ENCODE measurements at places on chromosomes 3 and 15.
A peak's percentile ranks its signal among the peaks of the same experiment; 100 is the strongest.

GRCh38 chr15:101108461-101108775, 143.4 kb downstream of the CHSY1 start:
- DNase-seq, result no peak

GRCh38 chr3:116394365-116394764, 50.9 kb downstream of the LSAMP start:
- no peak for DNase-seq

GRCh38 chr15:84658080-84658787, at the start of gene NMB:
Gene NMB (minus strand): TSS chr15:84658199. CDS start chr15:84658152, 47 bp downstream.
- peak; percentile 84 for DNase-seq

GRCh38 chr3:119579366-119580066, at the start of gene ADPRH:
Gene ADPRH (plus strand): TSS chr3:119579492. CDS start chr3:119582170, 2,678 bp downstream.
- DNase-seq, result peak; percentile 61

DNA sequence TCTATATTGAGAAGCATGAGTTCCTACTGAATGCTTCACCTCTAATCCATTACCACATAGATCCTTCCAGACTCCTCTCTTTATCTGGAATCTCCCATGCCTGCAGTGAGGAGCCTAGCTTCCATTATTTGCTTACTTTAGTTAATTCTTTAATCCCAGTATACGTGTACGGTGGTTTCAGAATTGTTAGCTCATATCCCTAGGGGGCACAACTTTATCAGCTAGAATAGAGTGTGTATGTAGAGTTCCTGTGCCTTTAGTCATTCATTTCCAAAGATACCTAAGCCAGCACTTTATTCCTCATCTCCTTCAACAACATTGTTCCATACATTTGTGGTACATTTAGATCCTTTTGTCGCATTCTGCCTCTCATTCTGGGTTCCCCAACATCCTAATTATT, 226.0 kb downstream of the TJP1 start:
- DNase-seq, result no peak

DNA sequence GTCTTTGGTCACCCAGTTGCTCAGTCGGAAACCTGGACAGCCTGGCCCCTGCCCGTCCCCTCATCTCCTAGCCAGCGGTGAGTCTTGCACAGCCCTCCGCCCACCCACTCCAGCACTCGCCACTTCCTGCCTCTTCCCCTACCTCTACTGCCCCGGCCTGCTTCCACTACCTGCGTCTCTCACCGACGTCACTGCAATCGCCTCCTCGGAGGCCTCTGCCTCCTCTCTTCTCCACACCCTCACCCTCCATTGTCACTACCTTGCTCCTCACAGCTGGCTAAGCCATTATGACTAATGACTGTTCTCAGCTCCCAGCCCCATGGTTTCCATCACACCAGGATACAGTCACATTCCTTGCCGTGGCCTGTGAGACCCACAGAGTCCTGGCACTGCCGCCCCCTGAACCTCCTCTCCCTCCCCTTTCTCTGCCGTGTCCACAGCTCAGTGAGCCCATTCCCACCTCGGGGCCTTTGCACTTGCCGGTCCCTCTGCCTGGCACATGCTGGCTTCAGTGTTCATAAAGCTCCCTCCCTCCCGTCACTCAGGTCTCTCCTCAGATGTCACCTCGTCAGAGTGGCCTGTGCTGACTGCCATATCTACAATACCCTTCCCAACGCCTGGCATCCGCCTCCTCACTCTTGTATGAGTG, 104.8 kb downstream of the FBLN2 start:
- no peak for DNase-seq

DNA sequence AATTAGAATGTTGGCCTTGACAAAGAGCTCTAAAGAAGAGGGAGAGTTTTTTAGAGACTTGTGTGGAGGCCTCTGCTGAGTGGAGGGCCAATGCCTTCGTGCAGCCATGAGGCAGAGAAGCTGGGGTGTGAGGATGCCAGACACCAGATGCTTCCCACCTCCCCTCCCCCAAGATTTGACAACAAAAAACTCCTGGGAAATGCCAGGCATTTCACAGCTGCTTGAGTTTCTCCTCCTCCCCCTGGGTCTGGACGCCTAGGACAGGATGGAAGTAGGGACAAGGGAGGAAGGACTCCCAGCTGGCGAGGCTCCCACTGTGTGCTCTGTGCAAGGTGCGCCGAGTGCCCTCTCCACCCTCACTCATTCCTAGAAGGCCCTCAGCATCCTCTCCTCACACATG, 20.1 kb downstream of the TGM4 start:
- DNase-seq, result no peak

GRCh38 chr3:40079203-40079846, 230.2 kb upstream of the EIF1B start:
- DNase-seq, result no peak

- no peak for DNase-seq
Observed at GRCh38 chr15:38424101-38424552, 29.8 kb upstream of the FAM98B start.

GRCh38 chr15:75542386-75542797, 36.7 kb downstream of the PTPN9 start:
- no peak for DNase-seq

GRCh38 chr3:57154470-57155309, 10.5 kb downstream of the IL17RD start:
- no peak for DNase-seq

DNA sequence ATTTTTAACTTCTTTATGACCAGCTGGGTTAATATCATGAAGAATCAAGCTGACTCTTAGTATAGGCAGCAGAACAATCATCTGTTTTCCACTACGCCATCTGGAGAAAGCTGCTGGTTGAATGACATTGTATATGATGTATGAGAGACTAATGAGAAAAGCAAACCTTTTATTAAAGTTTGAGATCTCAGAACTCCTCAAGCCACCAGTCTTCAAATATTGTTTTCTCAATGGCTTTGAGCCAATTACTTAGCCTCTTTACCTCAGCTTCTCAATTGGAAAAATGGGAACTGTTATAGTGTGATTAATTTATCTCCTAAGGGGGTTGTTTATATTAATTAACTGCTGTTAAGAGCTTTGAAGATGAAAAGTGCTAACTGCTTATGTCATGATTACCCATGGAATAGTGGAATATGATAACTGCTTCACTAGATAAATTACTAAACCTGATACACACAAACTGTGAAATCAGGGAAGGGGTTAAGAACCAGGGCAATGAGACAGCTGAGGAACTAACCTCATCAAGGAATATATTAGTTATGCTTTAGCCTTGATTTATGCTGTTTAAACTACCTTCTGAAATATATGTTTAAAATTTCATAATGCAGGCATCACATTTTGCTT, 330.1 kb downstream of the SOX2 start:
- no peak for DNase-seq

DNA sequence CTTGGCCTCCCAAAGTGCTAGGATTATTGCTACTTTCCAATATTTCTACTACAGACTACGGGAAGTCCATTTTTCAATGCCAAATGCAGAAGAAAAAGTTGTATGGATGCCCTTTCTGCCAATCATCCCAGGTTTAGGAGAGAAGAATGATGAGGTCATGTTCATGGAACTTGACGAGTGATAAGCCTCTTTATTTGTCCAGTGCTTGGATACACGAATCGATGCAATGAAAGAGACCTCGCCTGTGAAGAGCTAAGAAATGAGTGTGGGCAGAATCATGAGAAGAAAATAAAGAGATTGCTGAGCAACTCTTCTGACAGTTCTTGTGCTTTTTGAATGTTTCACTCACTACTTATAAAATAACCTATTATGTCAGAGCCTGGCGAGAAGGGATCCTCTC, 996 bp upstream of the SLC28A1 start:
- no peak for DNase-seq

- no peak for DNase-seq
Observed at GRCh38 chr15:55402707-55403106, 5.5 kb downstream of the CCPG1 start.

- DNase-seq, result peak; percentile 68
Observed at GRCh38 chr3:197372047-197372661, 73.7 kb upstream of the DLG1 start.
